NCI-H510A treated with DMSO at 0.1 percent for 48 hours (cell line): ENCODE measurements at places on chromosomes 1 and 21.

DNA sequence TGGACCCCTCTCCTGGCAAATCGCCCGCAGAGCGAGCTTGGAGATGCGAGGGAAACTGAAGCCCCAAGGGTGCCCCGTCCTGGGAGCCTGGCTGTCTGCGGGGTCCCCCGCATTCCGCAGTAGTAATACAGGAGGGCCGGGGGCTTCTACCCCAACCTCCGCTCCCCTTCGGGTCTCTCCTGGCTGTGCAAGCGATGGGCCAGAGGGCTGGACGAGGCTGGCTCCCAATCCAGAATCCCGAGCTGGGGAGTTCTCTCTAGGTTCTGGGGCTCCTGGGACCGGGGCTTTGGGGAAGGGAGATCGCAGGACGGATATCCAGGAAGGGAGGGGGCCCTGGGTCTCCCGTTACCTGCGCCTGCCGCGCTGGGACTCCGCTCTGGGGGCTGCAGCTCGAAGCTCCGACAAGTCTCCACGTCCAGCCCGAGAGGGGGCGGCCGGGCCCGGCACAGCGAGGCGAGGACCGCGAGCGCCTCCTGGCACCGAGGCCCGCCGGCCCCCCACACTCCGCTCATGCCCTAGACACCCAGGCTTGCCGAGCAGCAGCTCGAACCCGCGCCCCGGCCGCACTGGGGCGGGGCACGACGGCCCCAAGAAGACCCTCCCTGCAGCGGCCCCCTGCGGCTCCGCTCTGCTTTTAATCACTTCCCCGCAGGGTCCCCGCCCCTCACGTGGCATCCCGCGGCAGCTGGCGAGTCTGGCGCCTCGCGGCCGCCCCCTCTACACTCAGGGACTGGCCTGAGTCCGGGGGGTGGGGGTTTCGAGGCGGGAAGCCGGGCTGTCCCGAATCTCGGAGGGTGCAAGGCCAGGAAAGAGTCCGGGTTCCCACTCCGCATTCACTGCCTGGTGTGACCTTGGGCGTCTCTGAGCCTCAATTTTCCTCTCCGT lies at the start of gene SYT6:
SYT6 (minus strand) TSS at position 609 of the 885 bp plus-strand sequence; CDS start at position 512, 97 bp downstream.
- DNase-seq: no peak

DNA sequence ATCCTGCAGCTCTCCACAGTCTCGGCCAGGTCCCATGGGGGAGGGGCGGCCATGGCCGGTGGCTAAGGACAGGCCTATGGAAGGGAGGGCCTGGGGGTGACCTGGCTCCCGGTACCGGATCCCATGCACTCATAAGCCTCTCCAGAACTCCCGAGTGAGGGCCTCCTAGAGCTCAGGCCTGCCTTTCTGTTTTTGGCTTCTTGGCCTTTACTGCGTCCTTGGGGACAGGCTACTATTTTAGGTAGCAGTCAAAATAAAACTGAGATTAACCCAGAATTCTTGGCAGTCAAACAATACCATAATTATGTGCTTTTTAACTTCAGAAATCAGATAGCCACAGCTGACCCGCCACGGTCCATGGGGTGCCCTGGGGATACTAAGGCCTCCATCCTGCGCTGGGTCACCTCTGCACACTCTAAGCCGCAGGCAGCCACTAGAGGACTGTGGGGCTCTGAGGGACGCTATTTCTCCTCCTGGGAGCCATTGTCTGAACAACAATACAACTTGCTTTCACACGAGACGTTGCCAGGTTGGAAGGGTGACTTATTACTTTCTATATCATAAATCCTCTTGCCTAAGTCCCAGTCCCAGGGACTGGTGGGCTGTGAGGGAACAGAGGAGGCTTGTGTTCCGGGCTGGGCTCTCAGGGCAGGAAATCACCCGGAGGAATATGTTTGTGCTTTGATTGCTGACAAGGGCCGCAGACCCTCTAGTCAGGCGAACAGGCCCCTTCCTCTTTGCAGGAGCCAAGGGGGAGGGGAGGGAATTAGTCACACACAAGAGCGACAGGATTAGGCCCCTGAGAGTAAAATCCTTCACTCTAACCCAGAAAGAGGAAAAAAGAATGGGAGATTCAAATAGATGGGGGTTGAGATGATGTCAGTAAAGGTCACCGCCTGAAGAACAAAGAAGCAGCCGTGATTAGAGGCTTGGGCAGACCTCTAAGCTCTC lies 40.7 kb upstream of the BCAR3 start:
- DNase-seq: no peak

DNA sequence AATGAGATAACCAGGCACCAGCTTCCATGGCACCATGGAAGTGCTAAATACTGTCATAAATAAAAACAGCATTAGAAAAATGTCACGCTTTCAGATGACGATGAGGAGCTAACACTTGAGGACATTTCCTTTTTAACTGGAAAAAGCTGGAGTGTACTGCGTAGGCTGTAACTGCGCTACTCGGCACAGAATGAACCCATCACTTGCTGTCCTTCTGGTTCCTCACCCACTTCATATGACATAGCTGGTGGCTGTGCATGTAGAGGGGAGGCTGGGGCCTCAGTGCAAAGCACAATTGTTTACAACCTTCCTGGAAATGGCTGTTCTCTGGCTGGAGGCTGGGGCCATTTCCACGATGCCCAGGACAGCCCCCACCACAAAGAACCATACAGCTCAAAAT lies 55.7 kb downstream of the NTPCR start:
- DNase-seq: peak; percentile 30

GRCh38 chr1:211632117-211632807 lies 43.2 kb downstream of the NEK2 start:
- no peak for DNase-seq
